ENCODE measurements at places on chromosomes 1 and 21. TPM values are rescaled to one million over a fixed set of nuclear protein-coding genes. Genes with fewer than 3 reads are reported as not detected.
A peak's percentile ranks its signal among the peaks of the same experiment; 100 is the strongest.

GRCh38 chr1:19035377-19036040 is 79.0 kb upstream of the IFFO2 start:
- H3K36me3 ChIP-seq: no peaks in the 10 kb centered on the region
- no peak overlapping the region for H3K4me3 ChIP-seq
- peaks cover 67% of the 10 kb centered on the region for H3K27me3 ChIP-seq
- no peak for DNase-seq
- no peak overlapping the region for H3K27ac ChIP-seq

DNA sequence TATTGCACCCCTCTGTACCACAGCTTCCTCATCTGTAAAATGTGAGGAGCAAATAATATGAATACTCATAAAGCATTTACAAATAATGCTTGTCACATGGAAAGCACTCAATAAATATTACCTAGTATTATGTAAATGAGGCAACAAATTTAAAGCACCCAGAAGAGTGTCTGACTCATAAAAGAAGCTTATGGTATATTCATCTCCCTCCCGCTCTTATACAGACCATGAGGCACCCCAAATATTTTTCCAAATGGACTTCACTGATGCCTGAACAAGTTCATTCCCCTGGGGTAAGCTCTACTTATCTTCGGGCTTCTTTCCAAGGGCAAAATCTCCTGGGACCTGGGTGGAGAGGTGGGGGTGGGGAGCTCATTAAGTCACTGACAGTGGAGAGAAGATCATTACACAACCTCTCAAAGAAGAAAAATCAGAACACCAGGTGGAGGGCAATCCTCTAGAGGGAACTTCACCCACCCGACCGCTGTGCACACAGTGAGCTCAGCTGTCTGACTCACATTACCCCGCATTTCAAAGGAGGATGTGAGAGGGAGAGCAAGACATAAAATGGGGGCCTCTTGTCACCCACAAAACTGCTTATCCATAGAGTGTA is 166.2 kb downstream of the ASTN1 start:
- no peak overlapping the region for H3K4me3 ChIP-seq
- peaks cover 22% of the 10 kb centered on the region for H3K27me3 ChIP-seq
- no peak overlapping the region for H3K27ac ChIP-seq
- no peaks in the 10 kb centered on the region for H3K36me3 ChIP-seq
- no peaks in the 10 kb centered on the region for H3K4me1 ChIP-seq

- DNase-seq: no peak
- H3K4me3 ChIP-seq: no peak overlapping the region
- no peaks in the 10 kb centered on the region for H3K36me3 ChIP-seq
- no peak overlapping the region for H3K27ac ChIP-seq
- H3K4me1 ChIP-seq: peaks cover 15% of the 10 kb centered on the region
Measured at GRCh38 chr1:81547912-81548303, 252.8 kb upstream of the ADGRL2 start.

GRCh38 chr1:92447033-92447681 is 39.6 kb downstream of the GFI1 start:
- H3K36me3 ChIP-seq: no peaks in the 10 kb centered on the region
- peaks cover 17% of the 10 kb centered on the region for H3K27me3 ChIP-seq
- H3K4me3 ChIP-seq: no peak overlapping the region
- no peak overlapping the region for H3K27ac ChIP-seq

- peaks cover 99% of the 10 kb centered on the region for H3K4me1 ChIP-seq
- no peaks in the 10 kb centered on the region for H3K27me3 ChIP-seq
- H3K27ac ChIP-seq: peak overlapping the region; percentile 99
- no peak for DNase-seq
- no peak overlapping the region for H3K4me3 ChIP-seq
Measured at GRCh38 chr1:21266119-21266774, 24.0 kb downstream of the ECE1 start.

DNA sequence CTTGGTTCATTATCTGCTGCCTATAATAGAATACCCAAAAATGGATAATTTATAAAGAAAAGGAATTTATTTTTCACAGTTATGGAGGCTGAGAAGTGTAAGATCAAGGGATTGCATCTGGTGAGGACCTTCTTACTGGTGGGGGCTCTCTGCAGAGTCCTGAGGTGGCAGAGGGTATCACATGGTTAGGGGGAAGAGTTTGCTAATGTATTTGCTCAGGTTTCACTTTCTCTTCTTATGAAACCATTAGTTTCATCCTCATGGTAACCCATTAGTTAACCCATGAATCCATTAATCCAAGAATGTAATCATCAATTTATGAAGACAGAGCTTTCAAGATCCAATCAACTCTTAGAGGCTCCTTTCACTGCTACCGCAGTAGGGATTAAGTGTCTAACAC is 120.6 kb downstream of the DNM3 start:
- no peaks in the 10 kb centered on the region for H3K36me3 ChIP-seq
- DNase-seq: no peak
- H3K27me3 ChIP-seq: peaks cover 11% of the 10 kb centered on the region
- no peak overlapping the region for H3K4me3 ChIP-seq
- H3K4me1 ChIP-seq: no peaks in the 10 kb centered on the region

GRCh38 chr1:43438953-43439581 is 14.7 kb downstream of the HYI start:
- no peak overlapping the region for H3K4me3 ChIP-seq
- no peak overlapping the region for H3K27ac ChIP-seq
- peaks cover 14% of the 10 kb centered on the region for H3K4me1 ChIP-seq
- no peak for DNase-seq
- H3K27me3 ChIP-seq: no peaks in the 10 kb centered on the region

Gene STMN1
- 47.1 TPM for total RNA-seq

GRCh38 chr1:78045926-78046778 is at the start of gene GIPC2:
GIPC2 (plus strand) TSS chr1:78045966; CDS start chr1:78046095, 129 bp downstream.
- peak; percentile 23 for DNase-seq
- H3K27me3 ChIP-seq: no peaks in the 10 kb centered on the region
- peaks cover 47% of the 10 kb centered on the region for H3K4me1 ChIP-seq
- H3K27ac ChIP-seq: peak within 1 kb of the TSS; percentile 80

DNA sequence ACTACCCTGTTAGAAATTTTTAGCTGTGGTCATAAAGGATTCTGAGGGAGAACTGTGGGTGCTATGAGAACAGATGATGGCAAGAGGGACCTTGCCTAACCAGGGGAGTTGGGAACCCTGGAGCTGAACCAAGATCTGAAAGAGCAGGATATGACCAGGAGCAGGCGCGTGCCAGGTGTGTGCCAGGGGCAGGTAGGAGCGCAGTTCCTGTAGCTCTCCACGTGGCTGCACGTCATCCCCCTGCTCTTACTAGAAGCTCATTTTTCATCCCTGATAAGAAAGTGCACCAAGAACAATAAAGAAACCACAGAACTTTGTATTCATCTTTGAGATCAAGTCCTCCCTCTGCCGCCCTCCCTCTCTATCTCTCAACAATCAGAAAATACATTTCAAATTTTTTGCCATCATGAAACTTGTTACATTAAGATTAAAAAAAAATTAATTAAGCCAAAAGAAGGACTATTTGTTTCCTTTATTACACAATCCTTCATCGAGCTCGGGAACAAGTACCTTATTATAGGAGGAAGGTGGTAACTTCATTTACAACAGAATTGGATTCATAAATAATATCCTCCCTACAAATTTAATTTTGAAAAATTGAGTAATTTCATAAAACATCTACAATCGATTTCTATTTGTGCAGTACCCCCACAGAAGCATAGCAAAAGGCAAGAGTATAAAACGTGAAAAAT is 78.5 kb downstream of the SLC35F3 start:
- peaks cover 21% of the 10 kb centered on the region for H3K27me3 ChIP-seq
- H3K4me3 ChIP-seq: no peak overlapping the region
- no peaks in the 10 kb centered on the region for H3K4me1 ChIP-seq

GRCh38 chr21:34846601-34847112 is 177.9 kb downstream of the CLIC6 start:
- no peak overlapping the region for H3K27ac ChIP-seq
- no peak overlapping the region for H3K4me3 ChIP-seq
- no peak for DNase-seq
- H3K4me1 ChIP-seq: peaks cover 26% of the 10 kb centered on the region

DNA sequence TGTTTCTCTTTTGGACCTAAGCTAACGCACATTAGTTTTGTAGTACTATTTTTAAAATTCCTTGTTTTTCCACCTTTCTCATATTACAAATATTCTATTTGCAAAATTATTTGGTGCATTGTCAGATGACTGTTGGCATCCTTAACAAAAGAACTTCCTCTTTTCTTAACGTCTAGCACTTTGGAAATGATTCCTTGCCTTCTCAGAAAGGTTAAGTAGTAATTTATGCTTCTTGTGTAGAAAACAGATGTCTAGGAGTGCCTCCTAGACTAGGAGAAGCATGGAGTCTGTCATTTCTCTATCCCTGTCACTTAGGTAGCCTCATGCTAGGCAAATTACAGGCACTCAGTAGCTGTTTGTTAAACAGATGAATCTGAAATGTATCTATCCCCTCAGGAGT is 64.4 kb downstream of the HSPA13 start:
- H3K4me1 ChIP-seq: no peaks in the 10 kb centered on the region
- no peak overlapping the region for H3K4me3 ChIP-seq
- H3K36me3 ChIP-seq: no peaks in the 10 kb centered on the region
- H3K27me3 ChIP-seq: no peaks in the 10 kb centered on the region

- H3K27ac ChIP-seq: no peak overlapping the region
- no peaks in the 10 kb centered on the region for H3K27me3 ChIP-seq
- DNase-seq: no peak
Measured at GRCh38 chr1:229136822-229137221, 134.1 kb upstream of the RAB4A start.

- peaks cover 6% of the 10 kb centered on the region for H3K36me3 ChIP-seq
- no peaks in the 10 kb centered on the region for H3K27me3 ChIP-seq
- H3K4me1 ChIP-seq: peaks cover 18% of the 10 kb centered on the region
- no peak overlapping the region for H3K4me3 ChIP-seq
Measured at GRCh38 chr1:44894591-44894990, 51.5 kb upstream of the PTCH2 start.

Gene IQCC
- 0.71 TPM for total RNA-seq

DNA sequence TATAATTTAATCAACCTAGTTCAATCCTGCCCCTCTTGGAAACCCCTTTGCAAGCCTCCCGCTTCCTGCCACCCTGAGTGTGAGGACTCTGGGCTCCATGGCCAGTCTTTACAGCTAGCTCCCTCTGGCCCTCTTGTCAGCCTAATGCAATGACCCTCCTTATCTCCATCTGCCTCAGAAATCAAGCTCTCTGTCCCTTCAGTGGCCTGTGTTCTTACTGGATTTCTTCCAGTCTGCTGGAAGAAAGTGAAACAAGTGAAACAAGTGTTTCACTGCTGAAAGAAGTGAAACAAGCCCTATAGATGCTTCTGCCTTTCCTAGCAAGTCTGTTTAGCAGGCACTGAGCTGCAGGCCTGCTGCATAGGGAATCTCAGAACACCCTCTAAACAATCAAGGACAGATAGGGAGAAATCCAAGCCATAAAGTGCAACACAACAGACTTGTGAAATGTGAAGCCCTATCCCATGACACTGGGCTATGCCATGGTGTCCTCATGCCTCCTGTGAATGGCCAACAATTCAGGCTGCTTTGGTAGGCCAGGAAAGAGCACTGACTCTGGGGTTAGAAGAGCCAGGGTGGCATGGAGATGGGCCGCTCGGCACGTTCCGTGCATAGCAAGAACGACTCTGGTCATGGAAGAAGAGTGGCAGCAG is 55.9 kb downstream of the FAM163A start:
- H3K27ac ChIP-seq: peak overlapping the region; percentile 57
- no peak overlapping the region for H3K4me3 ChIP-seq

Gene SLC1A7
- 0.44 TPM for total RNA-seq

DNA sequence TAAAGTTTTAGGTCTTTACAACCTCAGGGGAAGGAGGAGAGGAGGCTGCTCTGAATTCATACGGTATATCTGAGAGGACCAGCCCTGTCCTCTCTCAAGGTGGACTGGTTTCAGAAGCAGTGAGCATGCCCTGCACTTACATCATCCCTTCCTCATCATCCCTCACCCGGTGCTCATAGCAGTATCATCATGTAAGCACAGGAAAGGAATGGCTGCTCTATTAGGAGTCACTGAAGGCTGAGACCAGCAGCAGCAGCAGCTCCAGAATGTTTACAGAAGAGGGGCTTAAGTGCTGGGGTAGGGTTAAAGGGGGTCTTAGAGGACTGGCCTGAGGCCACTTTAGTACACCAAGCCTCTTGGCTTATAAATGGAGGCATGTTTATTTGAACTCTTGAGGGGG is 185.9 kb downstream of the AK5 start:
- H3K27ac ChIP-seq: no peak overlapping the region
- no peaks in the 10 kb centered on the region for H3K36me3 ChIP-seq
- no peak for DNase-seq
- H3K4me3 ChIP-seq: no peak overlapping the region
- H3K4me1 ChIP-seq: no peaks in the 10 kb centered on the region
- no peaks in the 10 kb centered on the region for H3K27me3 ChIP-seq

GRCh38 chr1:155342842-155343241 is 22.1 kb downstream of the RUSC1 start:
- H3K4me3 ChIP-seq: no peak overlapping the region
- H3K27me3 ChIP-seq: no peaks in the 10 kb centered on the region
- no peaks in the 10 kb centered on the region for H3K4me1 ChIP-seq
- H3K36me3 ChIP-seq: peaks cover 100% of the 10 kb centered on the region
- DNase-seq: no peak
- no peak overlapping the region for H3K27ac ChIP-seq

Gene CHD1L
- 7.6 TPM for total RNA-seq

DNA sequence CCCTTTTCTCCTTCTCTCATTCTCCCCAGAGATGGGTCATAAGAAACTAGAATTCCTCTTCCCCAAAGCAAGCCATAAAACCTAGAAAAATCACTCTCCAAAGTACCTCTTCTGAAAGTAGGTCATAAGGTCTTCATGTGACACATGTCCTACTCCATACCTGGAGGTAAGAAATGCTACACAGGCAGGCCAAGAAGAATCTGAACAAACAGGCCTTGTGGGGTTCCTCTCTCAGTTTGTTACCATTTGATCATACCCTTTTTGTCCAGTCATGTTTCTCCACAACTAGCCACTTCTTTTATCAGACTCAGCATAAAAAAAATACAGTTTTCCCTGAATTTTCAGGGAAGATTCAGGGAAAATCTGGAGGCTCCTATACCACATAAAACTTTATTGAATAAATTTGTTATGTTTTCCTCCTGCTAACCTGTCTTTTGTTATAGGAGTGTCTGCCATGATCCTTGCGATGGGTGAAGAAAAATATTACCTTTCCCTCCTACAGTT is 134.4 kb upstream of the LMO4 start:
- H3K27ac ChIP-seq: no peak overlapping the region
- H3K36me3 ChIP-seq: peaks cover 4% of the 10 kb centered on the region
- no peak overlapping the region for H3K4me3 ChIP-seq
- no peak for DNase-seq

DNA sequence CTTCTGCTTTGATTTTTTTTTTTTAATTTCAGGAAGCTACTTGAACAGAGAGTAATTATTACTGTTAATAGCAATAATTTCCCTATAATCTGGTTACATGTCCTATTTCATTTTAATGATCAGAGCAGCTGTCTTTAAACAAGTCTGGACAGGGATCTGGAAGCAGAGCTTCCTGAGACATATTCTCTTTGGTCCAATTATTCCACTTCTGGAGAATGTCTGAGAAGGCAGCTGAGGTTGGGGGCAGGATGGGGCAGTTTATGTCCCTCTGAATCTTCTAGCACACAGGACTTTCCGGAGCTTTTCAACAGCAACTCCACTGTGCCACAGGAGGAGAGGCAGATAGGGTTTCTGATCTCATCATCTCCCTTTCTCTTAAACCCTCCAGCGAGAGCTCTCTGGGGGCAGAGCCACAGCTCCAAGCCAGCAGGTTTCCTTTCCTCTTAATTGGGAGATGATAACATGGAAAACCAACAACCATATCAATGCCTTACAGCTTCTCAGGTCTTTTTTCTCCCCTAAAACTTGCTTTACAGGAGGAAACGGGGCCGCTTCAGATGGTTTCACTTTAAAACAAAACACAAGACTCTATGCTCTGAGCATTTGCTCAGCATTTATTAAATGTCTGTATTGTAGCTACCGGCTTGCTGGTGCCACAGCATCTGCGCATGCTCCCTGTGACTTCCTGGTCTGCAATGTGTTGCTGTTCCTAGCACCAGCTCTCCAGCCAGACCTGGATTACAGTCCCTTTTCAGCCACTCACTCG is 425.7 kb upstream of the USP24 start:
- peak; percentile 65 for DNase-seq
- peak overlapping the region; percentile 82 for H3K27ac ChIP-seq
- no peaks in the 10 kb centered on the region for H3K27me3 ChIP-seq
- H3K4me3 ChIP-seq: peak overlapping the region; percentile 60
- H3K4me1 ChIP-seq: peaks cover 16% of the 10 kb centered on the region

Measured in left ventricle myocardium inferior (tissue), 1 donor.